ENCODE measurements at places on chromosomes 7 and 10.

DNA sequence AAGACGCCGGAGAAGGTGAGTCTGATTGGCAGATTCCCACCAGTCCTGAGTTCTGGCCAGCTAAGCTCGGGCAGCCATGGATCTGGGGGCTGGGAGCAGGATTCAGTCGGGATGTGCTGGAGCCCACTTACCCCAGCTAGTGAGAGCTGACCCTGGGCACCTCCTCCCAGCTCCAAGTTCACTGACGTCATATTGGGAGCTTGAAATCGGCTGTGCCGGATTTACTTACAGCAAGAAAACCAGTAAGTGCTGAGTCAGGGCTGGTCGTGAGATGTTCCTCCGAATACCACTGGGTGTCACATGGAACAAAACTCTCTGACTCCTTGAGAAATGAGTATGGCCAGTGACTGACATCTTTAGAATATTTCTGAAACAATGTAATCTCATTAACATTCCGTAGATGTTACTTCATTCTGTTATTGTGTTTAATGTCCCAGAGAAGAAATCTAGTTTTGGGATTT lies 621.2 kb downstream of the SDK1 start:
- DNase-seq = no peak

- DNase-seq = peak; percentile 74
Observed at GRCh38 chr7:149147752-149148653, 750 bp downstream of the ZNF398 start.

DNA sequence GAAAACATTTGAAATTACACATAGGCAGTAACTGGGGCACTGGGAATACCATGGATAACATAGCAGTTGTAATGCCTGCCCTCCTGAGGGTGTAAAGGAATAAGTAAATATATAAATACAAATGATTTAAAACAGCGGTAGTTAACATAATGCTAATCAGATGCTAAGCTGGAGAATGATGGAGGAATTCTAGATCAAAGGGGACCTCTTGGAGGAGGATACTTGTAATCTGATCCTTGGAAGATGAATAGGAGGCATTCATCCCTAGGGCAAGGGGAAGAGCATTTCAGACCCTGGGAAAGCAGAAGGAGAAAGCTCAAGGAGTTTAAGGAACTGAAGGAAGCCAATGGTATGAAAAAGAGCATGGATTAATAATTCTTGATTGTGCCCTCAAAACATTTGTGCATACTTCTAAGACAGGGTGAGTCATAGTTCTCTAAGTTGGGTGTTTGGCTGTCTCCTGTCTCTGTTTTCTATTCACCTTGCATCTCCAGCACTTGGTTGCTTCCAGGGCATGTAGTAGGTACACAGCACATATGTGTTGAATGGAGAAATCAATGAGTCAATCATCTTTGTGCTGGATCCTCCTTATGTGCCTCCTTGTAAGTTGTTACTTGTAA lies 54.8 kb upstream of the PLPP4 start:
- no peak for DNase-seq

GRCh38 chr7:158827411-158828132 lies 1.7 kb downstream of the ESYT2 start:
- no peak for DNase-seq

- no peak for DNase-seq
Observed at GRCh38 chr10:66777665-66778064, 148.2 kb upstream of the LRRTM3 start.

Data from mucosa of descending colon (tissue), 3 donors.